Activated CD8-positive, alpha-beta memory T cell treated with anti-CD3 and anti-CD28 coated beads for 4 hours (primary cell): ENCODE measurements at places on chromosomes 7 and 10.

DNA sequence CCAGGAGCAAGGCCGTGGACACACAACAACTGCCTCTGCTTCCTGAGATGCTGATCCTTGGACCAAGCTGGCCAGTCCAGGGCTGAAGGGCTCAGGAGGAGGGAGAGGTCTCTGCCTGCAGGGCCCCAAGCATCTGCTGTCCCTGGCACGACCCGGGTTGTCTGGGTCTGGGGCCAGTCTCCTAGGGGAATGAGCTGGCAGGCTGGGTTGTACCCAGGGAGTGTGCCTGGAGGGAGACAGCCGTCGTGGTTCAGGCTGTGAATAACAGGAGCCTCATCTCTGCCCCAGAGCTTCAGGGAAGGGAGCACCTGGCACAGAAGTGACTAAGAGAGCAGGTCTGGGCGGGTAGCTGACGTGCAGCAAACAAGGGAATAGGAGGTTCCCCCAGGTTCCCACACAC is 17.9 kb upstream of the SERPINE1 start:
- no peak for DNase-seq

DNA sequence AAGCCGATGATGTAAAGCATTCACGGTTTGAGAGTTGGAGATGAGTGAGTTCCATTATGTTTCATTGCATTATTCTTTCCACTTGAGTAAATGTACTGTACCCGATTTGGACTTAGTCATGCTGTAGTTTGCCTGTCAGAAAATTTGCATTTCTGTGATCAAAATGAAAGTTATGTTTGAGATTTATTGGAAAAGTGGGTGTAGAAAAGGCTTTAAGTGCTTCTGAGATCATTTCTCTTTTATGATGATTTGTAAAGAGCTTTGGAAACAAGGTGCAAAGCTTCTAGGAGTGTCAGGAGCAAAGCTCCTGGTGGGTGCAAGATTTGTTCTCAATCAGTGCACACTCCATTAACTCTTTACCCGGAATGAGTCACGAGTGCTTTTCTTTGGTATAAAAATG is 204.1 kb upstream of the POM121L12 start:
- DNase-seq, result no peak

GRCh38 chr10:110356628-110357245 is 52.0 kb upstream of the SMNDC1 start:
- DNase-seq, result peak; percentile 11

GRCh38 chr7:108296911-108297310 is 159.3 kb downstream of the NRCAM start:
- DNase-seq, result no peak

DNA sequence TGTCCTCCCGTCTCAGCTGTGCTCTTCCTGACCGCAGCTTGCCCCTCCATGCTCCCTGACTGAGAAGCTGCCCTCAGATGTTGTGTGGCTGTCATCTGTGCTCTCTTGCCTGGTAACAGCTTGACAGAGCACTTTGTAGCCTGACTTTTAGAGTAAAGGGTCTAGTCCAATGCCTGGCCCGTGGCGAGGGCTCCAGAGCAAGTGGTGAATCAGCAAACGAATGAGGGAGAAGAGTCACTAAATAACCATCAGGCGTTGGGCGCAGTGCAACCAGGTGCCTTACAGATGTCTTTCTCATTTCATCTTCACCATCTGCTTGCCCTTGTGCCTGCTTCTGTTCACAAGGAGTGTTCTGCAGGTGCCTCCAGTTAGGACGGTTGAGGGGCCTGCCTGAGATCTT is 45.6 kb downstream of the MKI67 start:
- DNase-seq, result no peak

- no peak for DNase-seq
These were observed at the start of gene PRKCQ for GRCh38 chr10:6579904-6580278. Gene PRKCQ (minus strand): TSS chr10:6580276. CDS start chr10:6515135, 65,141 bp downstream.

GRCh38 chr7:1193593-1194424 is 33.8 kb upstream of the ZFAND2A start:
- DNase-seq, result no peak

GRCh38 chr7:108413782-108414492 is 42.3 kb downstream of the NRCAM start:
- no peak for DNase-seq

- DNase-seq, result no peak
These were observed 75.6 kb downstream of the CCDC6 start for GRCh38 chr10:59830601-59831259.

- no peak for DNase-seq
These were observed 21.0 kb downstream of the ZCWPW1 start for GRCh38 chr7:100407285-100408180.

DNA sequence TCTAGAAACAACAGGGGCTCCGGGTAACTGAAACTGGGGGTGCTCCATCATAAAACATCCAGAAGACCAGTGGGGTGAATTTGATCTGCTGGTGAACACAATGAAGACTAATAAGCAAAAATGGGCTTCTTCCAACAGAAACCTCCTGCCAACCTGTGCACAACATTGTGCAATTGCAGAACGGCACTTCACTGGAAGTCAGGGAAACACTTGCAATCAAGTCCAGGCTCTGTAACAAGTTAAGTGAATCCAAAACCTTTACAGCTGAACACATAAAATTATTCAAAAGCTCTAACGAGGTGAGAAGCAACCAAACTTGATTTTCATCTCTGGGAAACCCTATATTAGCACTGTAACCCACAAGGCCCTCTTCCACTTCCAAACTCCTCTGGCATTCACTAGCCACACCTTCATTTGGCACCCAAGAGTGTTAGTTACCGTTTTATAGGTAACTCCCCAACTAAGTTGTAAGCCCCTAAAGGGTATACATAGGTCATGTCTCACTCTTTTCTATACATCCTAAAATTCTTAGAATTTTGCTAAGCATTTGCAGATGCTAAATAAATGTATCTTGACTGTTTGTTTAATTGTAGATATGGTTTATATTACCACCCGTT is 22.0 kb downstream of the IMMP2L start:
- DNase-seq, result no peak

GRCh38 chr10:112365014-112365432 is 8.9 kb upstream of the ACSL5 start:
- no peak for DNase-seq

- DNase-seq, result no peak
These were observed 21.5 kb upstream of the AKR1C1 start for GRCh38 chr10:4941540-4942330.

GRCh38 chr10:36042135-36042534 is 400.0 kb upstream of the FZD8 start:
- DNase-seq, result no peak

DNA sequence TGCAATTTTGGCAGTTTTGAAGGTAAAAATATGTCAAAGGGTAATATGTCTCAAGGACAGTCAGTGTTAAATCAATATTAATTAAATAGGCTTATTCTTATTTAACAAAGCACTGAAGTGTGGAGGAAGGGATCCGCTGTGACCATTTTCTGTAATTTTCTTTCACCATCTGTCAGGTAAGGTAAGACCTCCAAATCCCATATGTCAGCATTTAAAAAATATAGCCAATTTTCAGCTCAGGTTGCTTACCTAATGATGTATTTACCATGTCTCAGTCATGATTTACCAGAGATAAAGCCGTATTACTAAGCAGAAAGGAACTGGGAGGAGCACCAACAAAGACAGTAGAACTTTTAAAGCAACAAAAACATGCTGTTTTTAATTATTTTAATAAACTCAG is 683.9 kb downstream of the CCSER2 start:
- no peak for DNase-seq

DNA sequence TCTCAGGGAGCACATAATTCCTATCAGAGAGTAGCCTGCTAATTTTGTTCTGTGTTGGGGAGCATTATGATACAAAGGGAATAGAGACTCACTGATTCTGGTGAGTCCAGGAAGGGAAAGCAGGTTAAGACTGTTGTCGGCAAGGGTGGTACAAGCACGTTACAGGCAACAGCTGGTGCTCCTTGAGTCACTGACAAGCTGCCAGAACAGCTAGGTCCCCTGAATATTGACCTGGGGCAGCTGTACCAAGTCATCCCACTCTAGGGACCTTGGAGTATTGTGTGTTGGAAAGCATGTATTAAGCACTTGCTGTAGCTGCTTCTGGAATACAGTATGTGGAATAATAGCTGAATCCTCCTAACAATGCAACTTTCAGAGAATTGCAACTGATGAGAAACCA is 37.0 kb upstream of the GLCCI1 start:
- DNase-seq, result no peak

DNA sequence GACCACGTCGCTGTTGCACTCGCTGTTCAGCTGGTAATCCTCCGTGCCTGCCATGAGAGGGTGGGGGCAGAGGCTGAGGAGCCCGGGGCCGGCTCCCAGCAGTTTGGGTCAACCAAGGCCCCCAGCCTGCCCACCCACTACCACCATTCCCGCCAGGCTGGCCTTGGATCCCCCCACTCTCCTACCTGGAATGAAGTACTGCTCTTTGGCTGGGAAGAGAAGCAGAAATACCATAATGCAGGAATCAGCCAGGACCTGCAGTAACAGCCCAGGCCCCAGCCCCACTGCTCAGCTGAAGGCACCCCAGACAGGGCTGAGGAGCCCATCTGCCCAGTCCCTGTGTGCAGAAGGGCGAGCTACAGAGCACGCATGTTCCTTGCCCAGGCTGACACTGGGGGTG is 138.0 kb downstream of the SLIT1 start:
- DNase-seq, result no peak

DNA sequence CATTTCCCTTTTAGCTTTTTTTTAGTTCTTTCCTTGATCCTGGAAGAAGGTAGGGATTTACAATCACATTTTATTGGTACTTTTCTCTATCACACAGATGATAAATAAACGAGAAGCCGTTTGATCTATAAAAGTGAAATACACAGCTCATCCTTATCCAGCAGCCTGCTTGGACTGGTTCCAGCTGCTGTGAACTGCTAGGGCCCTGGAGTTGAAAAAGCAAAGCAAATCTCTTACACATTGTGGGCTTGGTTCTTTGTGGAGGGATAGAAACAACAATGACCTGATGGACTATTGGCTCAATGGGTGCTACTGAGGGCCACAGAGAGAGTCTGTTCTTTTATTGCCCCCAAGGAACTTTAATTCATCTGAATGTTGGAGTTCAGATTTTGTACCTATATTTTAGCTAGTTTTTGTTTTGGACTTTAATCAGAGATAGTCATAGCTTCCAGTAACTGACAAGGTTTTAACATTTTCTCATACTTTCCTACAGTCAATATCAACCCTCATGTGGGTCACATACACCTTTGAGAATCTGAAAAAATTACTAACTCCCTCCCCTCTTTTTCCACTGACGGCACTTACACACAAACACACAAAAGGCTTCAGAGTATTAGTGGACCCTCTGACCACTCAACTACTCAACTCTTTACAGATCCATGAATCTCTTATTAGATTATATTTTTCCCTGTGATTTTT is 91.6 kb upstream of the CCDC6 start:
- DNase-seq, result no peak

DNA sequence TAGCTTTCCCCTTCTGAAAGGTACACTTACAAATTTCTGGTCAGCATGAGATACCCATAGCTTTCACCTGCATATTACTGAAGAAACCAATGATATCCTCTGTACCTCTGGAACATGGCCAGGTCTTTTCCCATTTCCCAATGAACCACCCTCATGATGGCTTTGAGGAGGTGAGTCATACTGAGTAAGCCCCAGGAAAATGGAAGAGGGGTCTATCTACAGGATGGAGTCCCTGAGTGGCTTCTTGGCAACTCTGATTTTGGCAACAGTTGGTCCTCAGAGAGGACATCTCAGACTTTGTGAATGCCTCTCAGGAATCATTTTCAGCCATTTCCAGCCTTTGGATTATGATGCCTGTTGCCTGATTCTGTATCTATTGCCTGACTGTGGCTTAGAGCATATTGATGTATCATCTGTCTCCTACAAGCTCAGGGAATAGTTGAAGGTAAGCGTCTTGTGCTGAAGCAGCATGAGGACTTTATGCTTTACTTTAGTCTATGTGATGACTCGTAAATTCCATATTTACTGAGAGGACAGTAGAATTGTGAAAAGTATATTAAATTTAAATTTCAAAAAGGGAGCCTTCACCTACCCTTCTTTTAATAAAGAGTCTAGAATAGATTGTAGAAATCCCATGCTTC is 84.7 kb upstream of the DKK1 start:
- no peak for DNase-seq

- no peak for DNase-seq
These were observed 89.4 kb downstream of the LRRN3 start for GRCh38 chr7:111180338-111180737.

DNA sequence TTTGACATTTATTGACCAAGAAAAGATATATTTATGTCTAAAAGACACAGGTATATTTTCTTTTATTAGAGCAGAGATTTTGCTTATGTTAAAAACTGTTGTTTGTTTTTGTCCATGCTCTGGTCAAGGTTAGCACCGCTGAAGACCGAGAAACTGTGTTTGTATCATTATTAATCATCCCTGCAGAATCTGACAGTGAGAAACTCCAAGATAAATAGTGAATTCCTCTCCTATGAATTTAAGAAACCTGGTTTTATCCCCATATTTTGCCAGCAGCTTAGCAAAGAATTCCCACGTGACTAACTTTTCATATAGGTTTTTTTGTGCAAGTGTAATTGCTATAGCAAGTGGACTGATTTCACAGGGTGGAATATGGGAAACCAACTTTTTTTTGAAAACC is 77.6 kb downstream of the FRMD4A start:
- DNase-seq, result no peak

DNA sequence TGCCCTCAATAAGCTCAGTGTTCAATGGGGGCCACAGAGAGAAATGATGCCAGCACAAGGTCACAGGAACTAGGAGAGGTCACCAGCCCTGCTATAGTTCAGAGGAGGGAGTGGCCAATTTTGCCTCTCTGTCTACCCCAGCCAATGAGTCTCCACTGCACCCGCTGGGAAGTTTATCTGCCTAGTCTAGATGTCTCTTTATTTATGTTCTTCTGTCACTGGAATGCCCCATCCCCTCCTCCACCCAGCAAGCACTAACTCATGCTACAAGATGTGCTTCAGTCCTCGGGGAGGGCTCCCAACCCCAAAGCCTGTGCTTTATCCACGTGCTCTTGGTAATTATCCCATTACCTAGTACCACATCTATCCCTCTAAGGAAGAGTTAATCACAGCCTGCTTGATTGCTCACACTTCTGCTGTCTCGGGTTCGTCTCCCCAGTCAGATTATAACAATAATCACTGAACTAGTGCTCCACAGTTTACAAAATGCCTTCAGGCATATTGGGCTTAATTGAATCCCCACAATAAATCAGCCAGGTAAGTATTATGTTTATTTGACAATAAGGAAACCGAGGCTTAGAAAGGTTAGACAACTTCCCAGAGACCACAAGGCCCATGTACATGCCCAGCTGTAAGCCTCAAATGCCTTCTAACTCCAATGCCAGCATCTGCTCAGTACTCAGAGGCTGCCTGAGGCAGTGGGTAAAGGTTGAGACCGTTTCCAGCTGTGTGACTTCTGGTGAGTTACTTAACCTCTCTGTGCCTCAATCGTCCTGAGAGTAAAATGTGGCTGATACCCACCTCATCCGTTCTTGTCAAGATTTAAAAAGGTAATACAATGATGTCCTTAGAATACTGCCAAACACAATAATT is 3.9 kb downstream of the HIP1 start:
- no peak for DNase-seq

GRCh38 chr10:13707156-13707881 is 120.6 kb downstream of the PRPF18 start:
- DNase-seq, result no peak

- DNase-seq, result no peak
These were observed 209.4 kb upstream of the KLF14 start for GRCh38 chr7:130943336-130943901.

GRCh38 chr7:140570120-140570519 is 70.5 kb downstream of the DENND2A start:
- no peak for DNase-seq
